ENCODE measurements at places on chromosomes 5 and 9.

- peak; percentile 83 for DNase-seq
Measured at GRCh38 chr5:36875051-36875789, 1.3 kb upstream of the NIPBL start.

GRCh38 chr5:120910629-120911028, 446.5 kb downstream of the PRR16 start:
- no peak for DNase-seq

- DNase-seq: no peak
Measured at GRCh38 chr5:149201121-149201637, 59.9 kb downstream of the ABLIM3 start.

DNA sequence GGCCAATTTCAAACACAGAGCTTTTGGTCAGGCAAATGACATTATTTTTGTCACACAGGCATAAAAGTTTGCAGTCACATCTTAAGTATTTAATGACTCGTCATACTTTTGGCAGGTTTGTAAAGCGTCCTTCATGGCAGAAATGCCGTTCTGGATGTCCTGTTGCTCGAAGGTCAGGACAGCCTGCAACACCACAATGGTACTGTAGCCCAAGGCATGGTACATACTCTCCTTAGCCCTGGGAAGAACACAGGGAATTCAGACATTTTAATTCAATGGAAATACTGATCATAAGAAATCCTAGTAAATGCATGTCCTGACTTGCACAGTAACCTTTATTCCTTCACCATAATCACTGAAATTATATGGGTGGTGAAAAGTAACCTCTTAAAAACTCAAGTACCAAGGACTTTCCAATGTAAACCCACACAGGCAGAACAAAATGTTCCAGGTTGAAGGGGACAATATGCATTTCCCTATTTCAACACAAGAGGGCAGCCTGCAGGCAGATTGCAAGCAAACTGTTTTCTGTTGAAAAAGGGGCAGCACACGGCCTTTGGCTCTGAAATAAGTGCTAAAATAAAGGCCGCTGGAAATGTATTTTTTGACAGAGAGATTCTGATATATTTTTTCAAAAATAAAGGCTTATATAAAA, 95.7 kb downstream of the TTC39B start:
- peak; percentile 74 for DNase-seq

GRCh38 chr9:89999176-89999533, 394.3 kb downstream of the GADD45G start:
- DNase-seq: no peak

DNA sequence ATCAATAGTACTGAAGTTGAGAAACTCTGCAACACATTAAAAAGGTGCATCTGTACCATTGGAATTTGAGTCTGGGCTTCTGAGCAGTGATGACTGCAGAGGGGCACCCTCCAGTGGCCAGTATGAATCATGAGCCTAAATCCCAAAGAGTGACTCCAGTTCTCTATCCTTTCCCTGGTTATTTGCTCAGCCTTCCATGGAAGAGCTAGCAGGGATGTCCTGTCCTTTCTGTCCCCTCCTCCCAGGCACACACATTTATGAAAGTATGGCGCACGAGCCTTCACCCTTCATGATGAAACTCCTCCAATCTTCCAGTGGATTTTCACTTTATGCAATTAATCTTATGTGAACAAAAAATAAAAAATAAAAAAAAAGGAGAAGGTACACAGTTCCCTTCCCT, 81.0 kb downstream of the ESM1 start:
- DNase-seq: no peak

- no peak for DNase-seq
Measured at GRCh38 chr9:136955202-136955942, 3.3 kb downstream of the LCN12 start.

DNA sequence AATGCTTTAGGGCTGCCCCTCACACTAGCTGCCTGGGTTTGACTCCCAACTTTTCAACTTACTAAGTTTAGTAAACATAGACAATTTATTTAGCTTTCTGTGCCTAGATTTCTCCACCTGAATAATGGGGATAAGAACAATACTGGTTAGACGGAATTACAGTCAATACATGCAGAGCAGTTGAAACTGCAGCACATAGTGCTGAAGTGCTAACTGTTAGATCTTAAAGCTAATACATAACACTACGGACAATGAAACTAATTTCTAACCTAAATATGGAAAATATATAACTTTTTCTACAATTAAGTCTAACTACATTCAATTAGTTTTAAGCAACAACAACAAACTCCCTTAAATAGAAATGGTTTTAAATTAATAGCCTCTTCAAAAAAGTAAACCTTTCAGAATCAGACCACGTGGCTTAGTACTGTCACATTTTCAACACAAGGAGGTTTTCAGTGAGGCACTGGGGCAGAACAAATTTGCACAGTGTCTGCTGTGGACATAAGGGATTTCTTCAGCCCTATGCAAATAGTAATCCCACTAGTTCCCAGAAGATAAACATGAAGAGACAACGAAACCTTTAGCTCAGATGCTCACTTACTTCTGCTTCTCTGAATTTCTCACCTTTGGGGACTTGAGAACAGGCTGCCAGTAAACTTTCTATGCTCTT, 293.4 kb downstream of the EDIL3 start:
- no peak for DNase-seq

DNA sequence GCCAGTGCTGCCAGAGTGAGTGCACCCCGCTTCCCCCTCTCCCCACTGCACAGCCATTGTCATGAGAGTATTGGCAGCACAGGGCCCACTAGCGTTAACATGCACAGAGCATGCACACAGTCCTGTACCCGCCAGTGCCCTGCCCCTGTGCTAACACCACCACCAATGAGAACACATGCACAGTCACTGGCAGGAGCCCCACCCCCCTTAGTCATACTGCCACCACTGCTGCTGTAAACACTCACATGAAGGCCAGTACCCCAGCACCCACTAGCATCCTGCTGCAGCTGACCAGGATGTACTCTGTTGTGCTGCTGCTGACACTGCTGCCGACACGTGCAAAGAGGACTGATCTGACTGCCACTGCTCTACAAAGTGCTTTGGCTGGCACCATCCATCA, 19.5 kb upstream of the RANBP6 start:
- no peak for DNase-seq

- DNase-seq: no peak
Measured at GRCh38 chr5:178106556-178107239, 6.6 kb upstream of the N4BP3 start.

DNA sequence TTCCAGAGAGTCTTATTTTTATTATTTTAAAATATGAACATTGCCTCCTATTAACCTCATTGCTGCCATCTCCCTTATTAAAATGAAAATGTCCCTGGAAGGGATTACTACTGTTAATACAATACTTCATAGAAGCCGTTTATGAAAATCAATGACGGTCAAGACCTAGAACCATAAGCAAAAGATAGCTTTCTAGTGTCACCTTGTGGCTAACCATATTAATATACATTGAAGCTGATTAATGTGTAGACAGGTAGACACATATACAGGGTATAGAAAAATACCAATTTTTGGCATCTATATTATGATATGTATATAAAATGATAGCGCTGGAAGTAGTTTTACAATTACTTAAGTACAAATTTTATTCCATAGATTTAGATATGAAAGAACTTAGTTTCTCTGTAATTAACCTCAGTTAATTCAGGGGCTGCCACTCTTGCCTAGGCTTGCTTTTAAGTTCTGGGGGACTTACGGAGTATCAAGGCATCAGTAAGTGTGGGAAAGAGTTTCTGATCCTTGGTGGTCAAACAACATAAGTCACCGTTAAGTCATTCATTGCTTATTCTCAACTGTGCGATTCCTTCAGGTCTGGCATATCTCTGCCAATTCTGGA, 2.5 kb upstream of the YTHDC2 start:
- no peak for DNase-seq

- no peak for DNase-seq
Measured at GRCh38 chr9:8734760-8735159, 935.2 kb upstream of the DMAC1 start.

- DNase-seq: peak; percentile 54
Measured at GRCh38 chr9:113187929-113188595, 33.0 kb downstream of the FKBP15 start.

Measured in testis (tissue), 5 donors.